ENCODE measurements at places on chromosomes 5 and 9.

GRCh38 chr9:78023003-78023741 lies 8.4 kb downstream of the GNAQ start:
- no peak for DNase-seq

DNA sequence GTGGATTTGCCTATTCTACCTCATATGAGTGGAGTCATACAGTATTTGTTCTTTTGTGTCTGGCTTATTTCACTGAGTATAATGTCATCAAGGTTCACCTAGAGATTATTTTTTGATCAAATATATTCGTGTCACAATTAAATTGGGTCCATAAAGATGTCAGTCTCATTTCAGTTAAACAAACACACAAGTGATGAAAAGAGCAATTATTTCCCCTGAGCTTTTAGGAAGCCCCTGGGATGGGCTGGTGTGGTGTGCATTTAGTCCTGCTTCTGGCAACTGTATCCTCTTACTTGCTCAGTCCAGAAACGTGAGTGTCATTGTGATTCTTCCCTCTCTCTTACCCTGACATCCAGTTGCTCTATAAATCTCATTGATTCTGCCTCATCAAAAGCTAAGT lies 52.8 kb upstream of the CARTPT start:
- no peak for DNase-seq

GRCh38 chr5:138488481-138488945 lies 23.2 kb downstream of the EGR1 start:
- no peak for DNase-seq

GRCh38 chr5:31408814-31409213 lies 123.1 kb downstream of the DROSHA start:
- no peak for DNase-seq

DNA sequence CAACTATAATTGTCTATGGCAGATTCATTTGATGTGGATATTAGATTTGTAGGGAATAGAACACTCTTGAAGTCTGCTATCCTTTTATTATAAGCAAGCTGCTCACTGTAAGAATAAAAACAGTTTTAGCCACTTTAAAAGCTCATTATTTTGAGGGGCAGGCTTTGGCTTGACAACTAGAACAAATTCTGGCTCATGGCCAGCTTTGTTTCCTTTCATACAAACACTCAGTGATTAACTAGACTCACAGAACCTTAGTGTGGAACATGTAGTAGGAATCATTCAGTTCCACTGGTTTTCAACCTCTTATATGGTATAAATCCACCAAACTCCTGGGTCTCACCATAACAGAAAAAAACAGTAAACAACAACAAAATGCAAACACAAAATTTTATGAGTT lies 27.4 kb upstream of the CEP120 start:
- no peak for DNase-seq

DNA sequence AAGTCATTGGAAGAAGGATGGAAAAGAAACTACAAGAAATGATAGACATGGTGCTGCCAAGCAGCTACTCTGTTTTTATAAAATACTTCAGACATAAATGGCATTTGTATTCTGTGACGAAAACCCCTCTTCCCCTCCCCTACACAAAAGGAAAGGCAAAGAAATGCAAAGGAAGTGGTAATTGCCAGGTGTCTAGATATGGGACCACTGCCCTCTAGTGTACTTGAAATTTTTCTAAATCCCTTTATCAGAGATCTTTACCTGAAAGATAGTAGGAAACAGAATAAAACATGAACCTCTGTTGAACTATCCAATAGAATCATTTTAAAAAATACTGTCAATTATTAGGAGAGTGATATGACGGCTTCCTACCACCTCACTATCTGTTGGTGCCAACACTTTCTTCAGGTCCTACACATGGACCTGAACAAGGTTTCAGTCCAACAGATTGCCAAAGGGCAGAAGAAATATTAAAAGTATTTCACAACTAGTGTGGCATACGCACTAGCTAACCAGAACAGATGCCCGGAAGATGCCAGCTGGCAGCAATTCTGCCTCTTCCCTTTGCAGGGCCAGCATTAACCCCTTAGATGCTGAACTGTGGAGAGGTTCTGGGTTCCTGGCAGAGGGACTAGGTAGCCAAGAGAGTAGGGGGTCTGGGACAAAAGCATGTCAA lies 104.1 kb downstream of the TSSK1B start:
- no peak for DNase-seq

GRCh38 chr9:101652601-101653175 lies 57.9 kb upstream of the PPP3R2 start:
- DNase-seq: no peak

- DNase-seq: no peak
These were observed 486.8 kb downstream of the PSAT1 start for GRCh38 chr9:78783743-78784142.

- no peak for DNase-seq
These were observed 21.8 kb downstream of the PCDHAC2 start for GRCh38 chr5:140988100-140988499.
